ENCODE measurements at places on chromosomes 16 and 17.

DNA sequence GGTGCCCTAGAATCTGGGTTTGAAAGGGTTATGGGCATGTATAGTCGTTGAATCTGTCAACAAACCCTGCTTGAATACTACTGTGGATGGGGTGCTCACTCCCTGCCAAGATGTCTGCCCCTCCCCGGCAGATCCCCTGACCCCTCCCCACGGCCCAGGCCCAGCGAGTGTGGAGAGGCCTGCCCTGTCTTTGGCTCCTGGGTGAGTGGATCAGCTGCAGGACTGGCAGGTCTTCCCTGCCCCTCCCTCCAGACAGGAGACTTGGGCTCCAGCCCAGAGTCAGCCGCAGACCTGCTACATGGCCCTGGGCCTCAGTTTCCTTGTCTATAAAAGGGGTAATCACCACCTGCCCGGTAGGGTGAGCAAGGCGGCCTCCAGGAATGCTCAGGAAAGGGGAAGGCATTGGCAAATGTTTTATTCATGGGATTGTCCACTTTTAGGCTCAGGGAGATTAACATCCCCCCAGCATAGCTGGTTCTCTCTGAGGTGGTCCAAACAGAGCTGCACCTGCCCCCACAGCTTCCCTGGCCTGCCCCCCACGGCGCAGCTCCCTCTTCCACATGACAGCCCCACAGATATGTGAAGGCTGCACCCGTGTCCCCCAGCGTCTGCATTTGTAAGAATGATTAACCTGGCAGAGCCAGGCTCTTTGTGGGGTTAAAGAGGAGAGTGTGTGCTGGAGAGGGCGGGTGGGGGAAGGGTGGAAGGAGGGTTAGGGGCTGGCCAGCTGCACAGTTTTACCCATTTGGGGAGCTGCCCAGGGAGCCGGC lies 18.5 kb upstream of the SPNS2 start:
- DNase-seq, result no peak

GRCh38 chr17:17728550-17729251 lies 47.4 kb downstream of the RAI1 start:
- no peak for DNase-seq

DNA sequence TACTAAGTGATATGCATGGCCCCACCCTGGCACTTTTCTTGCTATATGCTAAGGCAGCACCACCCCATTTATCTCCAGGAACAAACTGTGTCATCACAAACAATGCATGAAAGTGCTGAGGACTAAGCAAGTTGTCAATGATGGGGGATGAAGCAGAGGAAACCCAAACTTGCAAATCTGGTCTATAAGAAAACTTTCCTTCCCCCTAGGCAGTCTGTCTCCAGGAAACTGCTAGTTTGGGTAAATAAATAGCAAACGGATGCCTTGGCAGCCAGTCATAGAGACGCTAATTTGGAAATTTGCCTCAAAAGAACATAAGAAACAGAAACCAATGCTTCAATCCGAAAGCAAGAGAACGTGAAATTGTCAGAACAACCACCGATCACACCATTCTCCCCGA lies 5.6 kb upstream of the HSBP1 start:
- DNase-seq, result no peak

GRCh38 chr16:56792967-56793366 lies 63.0 kb downstream of the NUP93 start:
- DNase-seq, result no peak

DNA sequence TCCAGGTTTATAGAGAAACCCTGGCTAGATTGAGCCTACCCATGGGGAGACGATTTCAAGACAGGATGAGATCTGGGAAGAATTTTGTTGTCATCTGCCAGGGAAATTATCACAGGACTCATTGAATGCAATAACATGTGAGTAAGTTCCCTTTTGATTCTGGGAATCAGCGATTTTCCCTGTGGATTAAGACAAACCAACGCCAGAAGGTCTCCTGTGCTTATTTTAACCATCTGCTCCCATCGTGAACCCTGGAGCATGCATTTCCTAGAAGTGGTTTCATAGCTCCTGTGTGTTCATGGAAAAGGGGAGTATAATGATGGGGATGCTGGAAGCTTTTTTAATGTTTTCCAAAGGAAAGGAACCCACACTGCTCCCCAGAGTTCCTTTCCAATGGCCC lies 21.0 kb upstream of the ARHGAP44 start:
- no peak for DNase-seq

DNA sequence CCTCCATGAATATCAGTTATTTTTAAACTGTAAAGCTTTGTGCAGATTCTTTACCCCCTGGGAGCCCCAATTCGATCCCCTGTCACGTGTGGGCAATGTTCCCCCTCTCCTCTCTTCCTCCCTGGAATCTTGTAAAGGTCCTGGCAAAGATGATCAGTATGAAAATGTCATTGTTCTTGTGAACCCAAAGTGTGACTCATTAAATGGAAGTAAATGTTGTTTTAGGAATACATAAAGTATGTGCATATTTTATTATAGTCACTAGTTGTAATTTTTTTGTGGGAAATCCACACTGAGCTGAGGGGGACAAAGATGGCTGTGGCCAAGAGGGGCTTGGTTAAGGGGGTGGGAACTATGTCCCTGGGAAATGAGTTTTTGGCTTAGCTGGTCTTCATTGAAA lies 2.3 kb downstream of the CCL11 start:
- DNase-seq, result no peak

GRCh38 chr17:49003557-49004511 lies 6.6 kb downstream of the IGF2BP1 start:
- DNase-seq, result no peak

DNA sequence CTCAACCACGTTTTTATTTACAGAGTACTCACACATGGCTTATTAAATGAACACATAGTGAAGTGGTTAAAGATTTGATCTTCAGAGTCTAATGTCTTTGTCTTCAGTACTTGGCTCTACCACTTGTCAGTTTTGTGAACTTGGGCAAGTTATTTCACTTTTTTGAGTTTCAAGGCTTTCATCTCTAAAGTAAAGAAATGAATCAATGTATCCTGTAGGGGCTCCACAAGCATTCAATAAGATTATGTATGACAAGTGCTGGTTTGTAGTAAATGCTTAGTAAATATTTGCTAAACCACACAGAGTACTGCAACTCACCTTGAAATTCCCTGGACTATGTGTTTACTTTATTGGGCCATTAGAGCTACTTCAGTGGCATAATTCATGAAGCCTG lies 446.0 kb upstream of the GOT2 start:
- no peak for DNase-seq
